Cortex of kidney (tissue), 1 donor: ENCODE measurements at places on chromosomes 11 and 22.

DNA sequence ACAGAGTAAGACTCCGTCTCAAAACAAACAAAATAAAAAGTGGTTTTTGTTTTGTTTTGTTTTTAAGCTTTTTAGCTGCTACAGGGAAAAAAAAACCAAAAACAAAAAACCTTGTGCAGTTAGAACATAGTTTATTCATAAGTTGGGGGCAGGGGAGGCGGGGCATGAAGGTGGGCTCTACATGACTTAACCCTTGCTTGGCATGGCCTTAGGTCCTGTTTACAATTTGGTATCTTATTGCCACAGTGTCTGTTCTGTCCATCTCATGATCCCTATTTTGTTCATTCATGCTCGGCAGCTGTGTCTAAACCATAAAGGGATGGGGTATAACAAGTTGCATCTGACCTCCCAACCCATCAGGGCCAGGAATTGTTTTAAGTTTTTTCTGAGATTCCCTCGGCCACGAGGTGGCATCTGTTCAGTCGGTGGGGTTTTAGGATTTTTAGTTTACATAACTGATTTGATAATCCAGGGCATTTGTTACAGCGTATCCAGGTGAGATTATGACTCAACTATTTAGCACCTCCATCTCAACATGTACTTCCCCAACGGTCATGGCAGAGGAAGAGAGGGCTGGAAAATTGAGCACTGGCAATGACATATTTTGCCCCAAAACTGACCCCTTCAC, 6.9 kb downstream of the AP5B1 start:
- no peak for DNase-seq

DNA sequence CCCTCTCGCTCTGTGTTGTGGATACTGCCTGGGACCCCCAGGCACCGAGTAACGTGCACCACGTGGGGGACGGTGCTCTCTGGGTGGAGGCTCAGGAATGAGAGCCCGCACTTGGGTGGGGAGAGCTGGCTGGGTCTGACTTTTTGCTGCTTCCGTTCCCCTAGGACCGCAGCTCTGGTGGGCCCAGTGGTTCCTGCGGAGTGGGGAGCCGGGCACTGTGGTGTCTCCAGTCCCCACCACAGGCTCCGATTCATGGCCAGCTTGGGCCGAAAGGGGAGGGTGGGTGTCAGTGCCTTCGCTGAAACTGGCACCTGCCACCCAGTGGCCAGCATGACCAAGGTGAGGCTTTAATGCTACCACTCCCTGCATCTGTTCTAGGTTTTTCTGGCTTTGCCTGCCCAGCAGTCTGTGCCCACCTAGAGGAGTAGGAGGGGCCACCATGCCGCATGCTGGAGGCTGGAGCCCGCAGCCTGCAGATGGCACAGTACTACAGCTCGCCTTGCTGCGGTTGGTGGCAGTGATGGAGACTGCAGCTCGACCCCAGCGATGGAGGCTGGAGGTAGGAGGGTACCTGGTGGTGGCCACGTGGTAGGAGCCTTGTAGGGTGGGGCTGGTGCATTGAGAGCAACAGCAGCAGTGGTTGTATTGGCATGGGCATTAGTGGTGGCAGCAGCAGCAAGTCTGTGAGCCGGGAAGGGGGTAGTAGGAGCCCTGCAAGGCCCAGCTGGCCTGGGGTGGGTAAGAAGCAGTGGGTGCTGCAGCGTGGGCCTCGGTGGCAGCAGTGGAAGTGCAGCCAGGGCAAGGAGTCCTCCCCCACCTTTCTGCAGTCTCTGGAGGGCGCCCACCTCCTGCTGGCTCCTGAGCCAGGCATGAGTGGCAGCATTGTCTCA, 118.8 kb upstream of the VPREB1 start:
- DNase-seq: no peak

- DNase-seq: no peak
Measured at GRCh38 chr11:93493252-93493897, 49.8 kb downstream of the SMCO4 start.

GRCh38 chr11:102476812-102477211, 24.2 kb upstream of the TMEM123 start:
- DNase-seq: no peak

DNA sequence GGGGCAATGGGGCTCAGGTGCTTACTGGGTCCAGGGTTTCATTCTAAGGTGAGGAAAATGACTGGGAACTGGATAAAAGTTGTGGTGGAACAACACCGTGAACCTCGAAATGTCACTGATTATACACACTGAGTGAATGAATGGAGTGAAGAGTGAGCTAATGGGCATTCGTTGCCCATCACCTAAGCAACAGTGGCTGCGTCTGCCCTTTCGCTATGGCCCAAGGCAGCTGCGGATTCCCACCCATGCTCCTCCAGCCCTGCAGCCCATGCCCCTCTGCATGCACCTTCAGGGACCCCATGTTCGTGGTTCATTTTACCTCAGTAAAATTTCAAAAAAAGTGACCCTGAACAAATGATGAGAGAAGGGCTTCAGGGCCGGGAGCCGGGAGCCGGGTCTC, 196.3 kb downstream of the CTTN start:
- no peak for DNase-seq

DNA sequence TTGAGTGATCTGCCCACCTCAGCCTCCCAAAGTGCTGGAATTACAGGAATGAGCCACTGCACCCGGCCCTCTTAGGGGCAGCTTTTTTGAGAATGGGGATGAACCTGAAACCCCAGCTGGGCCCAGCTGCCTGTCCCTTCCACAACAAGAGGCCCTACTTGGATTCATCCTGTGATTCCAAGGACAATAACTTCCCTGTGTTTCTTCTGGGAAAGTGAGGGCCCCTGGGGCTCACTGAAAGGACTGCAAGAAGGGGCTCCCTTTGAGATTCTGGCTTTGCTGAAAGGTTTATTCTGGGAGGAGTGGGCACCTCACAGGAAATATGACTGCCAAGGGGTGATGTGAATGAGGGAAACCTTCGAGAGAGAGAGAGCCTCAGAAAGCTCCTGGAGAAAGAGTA, 12.3 kb upstream of the GNAZ start:
- no peak for DNase-seq

GRCh38 chr11:116696381-116696941, 76.3 kb downstream of the BUD13 start:
- DNase-seq: no peak

GRCh38 chr11:65834202-65834601, 439 bp downstream of the SNX32 start:
- DNase-seq: no peak

DNA sequence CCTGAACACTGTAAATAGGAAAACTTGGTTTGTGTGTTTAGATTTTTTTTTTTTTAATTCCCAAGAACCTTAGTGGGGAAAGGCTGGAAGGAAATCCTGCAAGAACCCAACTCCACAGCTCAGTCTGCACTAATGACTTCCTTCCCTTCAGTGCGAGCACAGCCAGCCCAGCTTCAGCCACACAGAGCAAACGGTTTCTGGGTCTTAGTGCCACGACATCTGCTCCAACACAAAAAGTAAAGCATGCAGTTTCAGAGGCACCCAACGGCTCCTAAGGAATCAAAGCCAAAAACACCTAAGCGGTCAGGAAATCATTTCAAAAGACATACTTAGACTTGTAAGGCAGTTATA, 236.1 kb downstream of the TTC28 start:
- DNase-seq: no peak

DNA sequence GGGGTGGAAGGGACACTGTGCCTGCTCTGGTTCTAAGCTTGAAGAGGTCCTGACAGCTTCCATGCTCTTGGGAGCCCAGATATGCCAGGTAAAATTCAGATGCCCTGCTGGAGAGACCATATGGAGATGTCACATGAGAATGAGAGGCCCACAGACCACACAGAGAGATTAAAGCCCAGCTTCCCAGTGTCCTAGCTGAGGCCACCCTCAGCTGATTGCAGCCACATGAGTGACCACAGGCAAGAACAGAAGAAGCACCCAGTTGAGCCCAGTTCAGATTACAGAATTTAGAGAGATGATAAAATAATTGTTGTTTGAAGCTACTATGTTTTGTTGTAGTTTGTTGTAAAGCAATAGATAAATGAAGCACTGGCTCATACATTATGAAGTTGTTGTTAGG, 14.4 kb upstream of the PVALB start:
- DNase-seq: no peak

GRCh38 chr11:107591378-107592230, 657 bp downstream of the ELMOD1 start:
- no peak for DNase-seq

- DNase-seq: no peak
Measured at GRCh38 chr11:2752923-2753322, 53.1 kb upstream of the KCNQ1OT1 start.

DNA sequence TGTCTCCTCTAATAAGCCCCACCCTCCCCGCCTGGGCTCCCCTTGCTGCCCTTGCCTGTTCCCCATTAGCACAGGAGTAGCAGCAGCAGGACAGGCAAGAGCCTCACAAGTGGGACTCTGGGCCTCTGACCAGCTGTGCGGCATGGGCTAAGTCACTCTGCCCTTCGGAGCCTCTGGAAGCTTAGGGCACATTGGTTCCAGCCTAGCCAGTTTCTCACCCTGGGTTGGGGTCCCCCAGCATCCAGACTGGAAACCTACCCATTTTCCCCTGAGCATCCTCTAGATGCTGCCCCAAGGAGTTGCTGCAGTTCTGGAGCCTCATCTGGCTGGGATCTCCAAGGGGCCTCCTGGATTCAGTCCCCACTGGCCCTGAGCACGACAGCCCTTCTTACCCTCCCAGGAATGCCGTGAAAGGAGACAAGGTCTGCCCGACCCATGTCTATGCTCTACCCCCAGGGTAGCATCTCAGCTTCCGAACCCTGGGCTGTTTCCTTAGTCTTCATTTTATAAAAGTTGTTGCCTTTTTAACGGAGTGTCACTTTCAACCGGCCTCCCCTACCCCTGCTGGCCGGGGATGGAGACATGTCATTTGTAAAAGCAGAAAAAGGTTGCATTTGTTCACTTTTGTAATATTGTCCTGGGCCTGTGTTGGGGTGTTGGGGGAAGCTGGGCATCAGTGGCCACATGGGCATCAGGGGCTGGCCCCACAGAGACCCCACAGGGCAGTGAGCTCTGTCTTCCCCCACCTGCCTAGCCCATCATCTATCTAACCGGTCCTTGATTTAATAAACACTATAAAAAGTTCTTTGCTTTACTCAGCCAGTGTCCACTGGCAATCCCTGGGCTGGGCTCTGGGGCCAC, 14.4 kb downstream of the TSKU start:
- DNase-seq: no peak

- no peak for DNase-seq
Measured at GRCh38 chr11:64206457-64207255, at the start of gene FERMT3. FERMT3 (plus strand) TSS chr11:64206721; CDS start chr11:64207365, 644 bp downstream.

DNA sequence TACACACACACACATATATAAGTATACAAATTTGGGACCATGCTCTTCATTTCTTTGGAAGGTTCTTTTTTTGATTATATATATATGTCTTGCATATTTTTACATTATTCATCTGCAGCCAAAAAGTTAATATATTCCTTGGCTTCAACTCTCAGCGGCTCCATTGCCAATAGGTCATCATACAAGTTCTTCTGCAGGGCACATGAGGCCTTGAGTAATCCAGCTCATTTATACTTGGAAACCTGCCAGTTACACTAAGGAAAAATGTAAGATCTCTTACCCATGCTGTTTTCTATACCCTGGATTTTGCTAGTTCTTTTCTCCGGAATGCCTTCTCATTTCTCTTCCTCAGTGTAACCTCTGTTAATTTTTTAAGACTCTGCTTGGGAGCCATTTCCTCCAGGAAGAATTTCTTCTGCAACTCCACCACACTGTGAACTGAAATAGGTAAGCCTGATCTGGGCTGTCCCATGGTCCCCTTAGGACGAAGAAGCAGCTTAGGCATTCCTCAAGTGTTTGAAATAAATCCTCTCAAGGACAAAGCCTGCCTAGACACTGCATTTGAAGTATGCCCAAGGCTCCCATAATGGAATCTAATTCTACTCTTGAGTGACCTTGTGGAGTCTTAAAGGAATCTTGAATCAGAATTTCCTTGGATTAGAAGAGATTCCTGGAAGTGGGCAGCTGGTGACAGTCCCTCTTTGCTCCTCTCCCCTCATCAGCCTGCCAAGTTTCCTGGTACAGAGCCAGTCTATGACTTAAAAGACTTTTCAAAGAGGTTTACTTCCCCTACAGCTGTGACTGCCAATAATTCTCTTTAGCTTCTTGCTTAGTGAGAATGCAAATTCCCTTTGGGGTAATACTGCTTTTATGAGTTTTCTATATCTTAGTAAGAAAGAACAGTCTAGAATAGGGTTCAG, 182.8 kb downstream of the C11orf87 start:
- DNase-seq: no peak

- DNase-seq: no peak
Measured at GRCh38 chr11:26651916-26652315, 69.9 kb downstream of the SLC5A12 start.

GRCh38 chr11:72683782-72684200, 9.6 kb upstream of the PDE2A start:
- no peak for DNase-seq

DNA sequence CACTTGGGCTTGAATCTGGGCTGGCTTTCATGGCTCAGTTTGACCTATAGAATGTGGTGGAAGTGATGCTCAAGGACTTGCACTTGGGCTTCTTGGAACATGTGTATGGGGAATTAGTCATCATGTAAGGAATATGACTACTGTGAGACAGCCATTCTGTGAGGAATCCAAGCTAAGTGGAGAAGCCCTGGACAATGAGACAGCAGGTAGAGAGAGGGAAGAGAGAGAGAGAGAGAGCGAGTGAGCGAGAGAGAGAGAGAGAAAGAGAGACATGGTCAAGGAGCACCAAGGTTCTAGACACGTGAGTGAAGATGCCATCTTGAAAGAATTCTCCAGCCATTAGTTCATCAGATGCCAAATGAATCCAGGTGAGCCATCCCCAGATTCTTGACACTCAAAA, 261.6 kb upstream of the SORL1-AS1 start:
- no peak for DNase-seq

- DNase-seq: no peak
Measured at GRCh38 chr11:86068138-86068871, 579 bp downstream of the PICALM start.

GRCh38 chr22:41429232-41429950, 17.2 kb downstream of the TOB2 start:
- no peak for DNase-seq

GRCh38 chr11:20022363-20023081, 137.8 kb downstream of the DBX1 start:
- no peak for DNase-seq

DNA sequence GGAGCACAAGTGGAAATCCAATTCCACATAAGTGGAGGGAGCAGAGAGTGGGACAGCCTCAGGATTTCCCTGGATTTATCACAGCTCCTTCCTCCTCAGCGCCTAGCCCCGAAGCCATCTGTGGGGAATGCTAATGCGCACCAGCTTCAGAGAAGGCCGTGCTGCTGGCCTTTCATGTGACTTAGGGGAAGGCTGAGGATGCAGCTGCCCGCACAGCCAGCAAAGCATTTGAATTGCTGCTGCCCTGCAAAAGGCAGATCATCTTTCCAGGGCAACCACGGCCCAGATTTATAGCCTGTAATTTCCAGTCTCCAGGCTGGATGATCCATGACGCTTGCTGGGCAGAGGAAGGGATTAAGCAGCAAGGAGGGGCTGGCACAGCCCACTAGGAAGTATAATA, 29.9 kb downstream of the SYN3 start:
- DNase-seq: no peak

- no peak for DNase-seq
Measured at GRCh38 chr22:27934069-27934468, 15.0 kb upstream of the PITPNB start.

- no peak for DNase-seq
Measured at GRCh38 chr11:57240007-57240406, 3.0 kb upstream of the APLNR start.
